HFFc6 (cell line): ENCODE measurements at places on chromosomes 6 and 20. TPM values are rescaled to one million over a fixed set of nuclear protein-coding genes. Genes with fewer than 3 reads are reported as not detected.

The MEI4 gene
- total RNA-seq, result not detected in 2 replicates

The ZBTB2 gene
- total RNA-seq, result 14.8 to 20.1 TPM (median 16.5 TPM) in 3 replicates

DNA sequence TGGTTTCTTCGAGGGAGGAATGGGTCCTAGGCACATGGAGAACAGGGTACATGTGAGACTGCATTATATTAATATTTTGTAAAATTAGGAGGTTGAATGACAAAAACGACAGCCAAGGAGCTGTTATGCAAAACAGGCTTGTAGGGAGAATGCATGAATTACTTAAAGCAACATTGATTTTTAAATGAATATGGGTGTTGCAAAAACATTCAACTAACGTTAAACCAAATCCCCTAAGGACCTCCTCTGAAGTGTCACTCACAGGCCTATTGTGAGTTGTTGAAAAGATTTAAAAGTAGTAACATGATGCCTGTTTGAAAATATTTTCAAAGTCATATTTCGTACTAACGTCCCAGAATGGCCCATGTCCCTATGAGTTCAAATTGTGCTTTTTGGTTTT lies 21.9 kb downstream of the FBXL4 start:
- DNase-seq, result no peak

GRCh38 chr6:44920952-44921491 lies 407.1 kb upstream of the RUNX2 start:
- DNase-seq, result no peak

GRCh38 chr6:147707524-147707923 lies 199.0 kb downstream of the SAMD5 start:
- no peak for DNase-seq

DNA sequence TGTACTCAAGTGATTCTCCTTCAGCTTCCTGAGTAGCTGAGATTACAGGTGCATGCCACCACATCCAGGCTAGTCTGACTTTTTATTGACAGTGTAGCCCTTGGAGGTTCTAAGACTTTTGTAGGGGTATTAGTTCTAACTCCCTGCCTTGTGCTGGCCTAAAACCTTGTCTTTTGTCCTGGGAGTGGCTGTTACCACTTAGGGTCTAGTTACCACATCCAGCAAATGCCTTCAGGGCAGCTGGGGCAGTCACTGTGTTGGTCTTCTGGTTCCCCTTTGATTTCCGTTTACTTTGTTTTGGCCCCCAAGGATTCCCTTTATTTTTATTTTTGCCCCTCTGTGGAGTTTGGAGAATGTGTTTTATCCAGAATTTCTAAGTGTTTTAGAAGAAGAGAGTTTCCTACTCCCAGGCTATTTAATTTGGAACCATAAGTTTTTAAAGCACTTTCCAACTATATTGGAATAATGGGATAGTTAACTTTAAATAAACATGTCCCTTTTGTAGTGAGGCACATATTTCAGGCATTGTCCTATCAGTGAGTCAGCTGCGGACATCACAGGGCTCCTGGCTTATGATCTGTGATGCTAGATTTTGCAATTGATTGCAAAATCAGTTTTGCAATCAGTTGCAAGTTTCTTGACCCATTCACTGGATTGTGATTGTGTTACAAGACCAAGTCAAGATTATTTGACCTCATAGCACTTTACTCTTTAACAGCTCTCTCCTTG lies 25.0 kb downstream of the IL22RA2 start:
- DNase-seq, result peak; percentile 6

DNA sequence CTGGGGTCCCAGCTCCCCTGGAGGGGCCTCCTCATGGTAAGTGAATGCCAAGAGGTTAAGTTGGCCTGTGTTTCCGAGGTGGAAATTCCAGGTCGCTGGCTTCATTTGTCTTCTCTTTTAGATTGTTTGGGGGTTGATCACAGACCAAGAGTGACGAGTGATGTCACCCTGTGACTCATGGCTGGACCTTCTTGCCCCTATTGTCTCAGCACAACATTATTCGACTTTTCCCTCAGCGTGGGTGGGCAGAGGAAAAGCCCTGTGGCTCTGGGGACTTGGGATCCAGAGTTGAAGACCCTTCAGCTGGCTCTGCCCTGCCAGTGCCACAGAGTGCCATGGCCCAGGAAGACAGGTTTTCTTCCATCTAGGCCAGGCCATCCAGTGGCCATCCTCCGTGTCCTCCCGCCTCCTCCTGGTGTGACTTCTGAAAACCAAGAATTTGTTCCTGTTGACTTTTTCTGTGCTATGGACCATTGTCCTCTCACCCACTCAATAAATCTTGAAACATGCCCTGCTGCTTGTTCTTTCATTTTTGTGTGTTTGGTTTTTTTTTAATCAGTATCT lies 15.4 kb upstream of the SNHG17 start:
- no peak for DNase-seq

- no peak for DNase-seq
These were observed 161.8 kb downstream of the SCML4 start for GRCh38 chr6:107662333-107662732.

DNA sequence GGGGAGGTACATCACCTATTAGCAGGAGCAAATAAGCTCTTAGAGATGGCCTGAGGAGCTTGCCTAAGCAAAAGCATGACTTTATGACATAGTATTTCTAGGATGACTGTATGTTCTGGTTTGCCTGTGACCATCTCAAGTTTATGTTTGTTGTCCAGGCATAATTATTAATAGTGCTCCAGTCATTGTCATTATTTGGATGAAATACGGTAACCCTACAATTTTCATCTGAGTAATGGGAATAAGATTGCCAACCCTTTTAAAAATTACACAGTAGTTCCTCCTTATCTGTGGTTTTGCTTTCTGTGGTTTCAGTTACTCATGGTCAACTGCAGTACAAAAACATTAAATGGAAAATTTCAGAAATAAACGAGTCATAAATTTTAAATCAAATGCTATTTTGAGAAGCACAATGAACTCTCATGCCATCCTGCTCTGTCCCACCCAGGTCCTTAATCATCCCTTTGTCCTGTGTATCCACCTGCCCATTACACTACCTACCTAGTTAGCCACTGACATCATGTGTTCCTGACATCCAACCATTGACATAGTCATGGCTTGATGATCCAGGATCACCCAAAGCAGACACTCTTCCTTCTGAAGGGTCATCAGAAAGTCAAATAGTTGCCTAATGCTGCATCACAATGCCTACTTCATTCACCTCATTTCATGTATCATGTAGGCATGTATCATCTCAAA lies 27.0 kb upstream of the TFB1M start:
- DNase-seq, result peak; percentile 89

DNA sequence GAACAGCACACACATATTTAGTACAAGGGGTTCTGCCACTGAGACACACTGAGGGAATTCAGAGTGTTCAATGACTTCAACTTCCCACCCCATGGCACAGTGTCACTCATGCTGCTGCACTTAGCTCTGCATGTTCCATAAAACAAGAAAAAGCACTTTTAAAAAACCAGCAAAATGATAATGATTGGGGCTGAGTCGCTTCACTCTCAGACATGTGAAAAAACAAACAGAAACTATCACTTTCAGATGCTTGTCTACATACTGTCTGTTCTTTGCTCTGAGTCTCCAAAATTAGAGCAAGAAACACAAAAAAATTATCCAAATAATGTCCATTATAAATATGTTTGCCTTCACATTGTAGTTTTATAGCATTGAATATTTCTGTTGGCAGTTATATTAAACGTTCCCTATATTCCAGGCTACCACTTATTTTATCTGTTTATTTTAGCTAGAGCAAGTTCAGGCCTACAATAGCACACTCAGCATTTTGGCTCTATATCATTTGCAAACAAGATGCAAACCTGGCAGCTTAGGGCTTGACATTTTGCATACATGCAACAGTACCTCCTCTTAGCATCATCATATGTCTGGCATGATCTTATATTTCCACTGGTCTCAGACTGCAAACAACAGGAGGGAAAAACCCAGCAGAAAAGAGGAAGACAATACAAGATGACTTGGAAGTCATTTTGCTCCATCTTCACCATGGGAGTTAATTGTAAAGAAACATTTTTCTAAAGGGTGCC lies 398.8 kb downstream of the HACE1 start:
- no peak for DNase-seq
